Naive thymus-derived CD8-positive, alpha-beta T cell (primary cell): ENCODE measurements at places on chromosomes 7 and 10.

- no peak for DNase-seq
Measured at GRCh38 chr7:28354601-28355402, 57.5 kb upstream of the CREB5 start.

- DNase-seq: no peak
Measured at GRCh38 chr10:19815036-19815730, 1.0 kb upstream of the PLXDC2 start.

- no peak for DNase-seq
Measured at GRCh38 chr10:11444155-11444530, 167.3 kb downstream of the USP6NL start.

DNA sequence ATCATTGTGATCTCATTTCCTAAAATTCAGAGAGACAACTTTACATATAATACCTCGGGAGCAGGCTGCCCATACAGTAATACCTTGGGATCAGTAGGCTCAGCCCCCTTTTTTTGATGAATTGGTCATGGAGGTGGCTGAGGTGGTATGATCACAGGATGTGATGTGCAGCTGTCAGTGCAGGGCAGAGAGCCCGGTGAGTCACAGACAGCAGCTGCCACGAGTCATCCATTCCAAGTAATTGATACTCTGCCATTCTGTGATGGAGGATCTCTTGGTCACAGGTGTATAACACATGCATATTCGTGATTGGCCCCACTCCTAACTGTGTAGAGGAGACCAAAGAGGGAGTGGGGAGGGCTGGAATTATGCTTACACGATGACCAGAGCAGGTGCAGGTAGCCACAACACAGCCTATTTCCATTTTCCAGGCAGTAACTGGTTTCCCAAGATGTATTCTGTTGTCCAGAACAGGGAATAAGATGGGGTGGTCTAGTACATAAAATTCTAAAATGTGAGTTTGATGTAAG lies 14.1 kb downstream of the NRCAM start:
- DNase-seq: no peak

- DNase-seq: no peak
Measured at GRCh38 chr10:96311180-96311715, 7.0 kb downstream of the DNTT start.

- DNase-seq: no peak
Measured at GRCh38 chr7:37419496-37419895, 29.2 kb downstream of the ELMO1 start.

GRCh38 chr10:69494626-69495558 lies 43.6 kb downstream of the TSPAN15 start:
- DNase-seq: no peak

GRCh38 chr7:101373812-101374614 lies 11.3 kb downstream of the COL26A1 start:
- no peak for DNase-seq

DNA sequence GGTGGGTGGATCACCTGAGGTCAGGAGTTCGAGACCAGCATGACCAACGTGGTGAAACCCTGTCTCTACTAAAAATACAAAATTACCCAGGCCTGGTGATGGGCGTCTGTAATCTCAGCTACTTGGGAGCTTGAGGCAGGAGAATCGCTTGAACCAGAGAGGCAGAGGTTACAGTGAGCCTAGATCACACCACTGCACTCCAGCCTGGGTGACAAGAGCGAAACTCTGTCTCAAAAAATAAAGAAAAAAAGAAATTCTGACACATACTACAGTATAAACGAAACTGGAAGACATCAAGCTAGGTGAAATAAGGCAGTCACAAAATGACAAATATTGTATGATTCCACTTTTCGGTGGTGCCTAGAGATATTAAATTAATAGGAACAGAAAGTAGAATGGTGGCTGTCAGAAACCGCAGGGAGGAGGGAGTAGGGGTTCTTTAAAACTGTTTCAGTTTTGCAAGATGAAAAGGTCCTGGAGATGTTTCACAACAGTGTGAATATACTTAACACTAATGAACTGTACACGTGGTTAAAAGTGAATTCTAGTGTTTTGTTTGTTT lies 23.2 kb downstream of the PILRA start:
- no peak for DNase-seq

DNA sequence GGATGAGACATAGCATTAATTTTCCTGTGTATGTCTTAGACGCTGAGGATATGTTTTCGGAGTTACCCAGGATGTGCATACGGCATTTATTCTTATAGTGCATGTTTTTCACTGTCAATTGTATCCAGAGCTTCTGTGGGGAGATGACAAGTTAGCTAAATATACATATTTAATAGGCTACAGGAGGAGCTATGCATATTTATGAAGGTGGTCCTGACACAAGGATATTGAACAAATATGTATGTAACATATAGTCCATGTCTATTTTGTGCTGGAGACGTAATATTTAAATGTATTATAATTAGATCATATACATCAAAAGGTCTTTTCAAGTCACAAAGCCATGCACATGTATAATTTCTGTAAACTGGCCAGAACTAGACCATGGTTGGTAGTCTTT lies 16.0 kb downstream of the IL6 start:
- no peak for DNase-seq

GRCh38 chr7:126211875-126212274 lies 1040.9 kb downstream of the GRM8 start:
- no peak for DNase-seq

DNA sequence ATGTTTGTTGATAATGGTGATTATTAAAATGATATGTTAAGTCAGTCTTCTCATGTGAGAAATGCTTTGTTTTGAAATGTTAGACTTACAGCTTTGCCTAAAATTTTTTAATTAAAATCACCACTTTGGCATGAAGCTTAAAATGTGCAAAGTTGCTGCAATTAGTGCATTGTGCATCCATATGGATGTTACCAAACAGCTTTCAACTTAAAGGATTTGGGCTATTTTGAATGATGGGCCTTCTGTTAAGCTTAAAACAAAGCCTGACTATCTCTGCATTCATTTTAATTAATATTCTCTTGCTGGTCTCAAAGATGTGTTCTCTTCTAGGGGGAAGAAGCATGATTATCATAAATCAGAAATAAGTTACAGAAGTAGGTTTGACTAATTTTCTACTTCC lies 64.6 kb upstream of the FZD1 start:
- no peak for DNase-seq
